ENCODE measurements at places on chromosomes 4 and X.

DNA sequence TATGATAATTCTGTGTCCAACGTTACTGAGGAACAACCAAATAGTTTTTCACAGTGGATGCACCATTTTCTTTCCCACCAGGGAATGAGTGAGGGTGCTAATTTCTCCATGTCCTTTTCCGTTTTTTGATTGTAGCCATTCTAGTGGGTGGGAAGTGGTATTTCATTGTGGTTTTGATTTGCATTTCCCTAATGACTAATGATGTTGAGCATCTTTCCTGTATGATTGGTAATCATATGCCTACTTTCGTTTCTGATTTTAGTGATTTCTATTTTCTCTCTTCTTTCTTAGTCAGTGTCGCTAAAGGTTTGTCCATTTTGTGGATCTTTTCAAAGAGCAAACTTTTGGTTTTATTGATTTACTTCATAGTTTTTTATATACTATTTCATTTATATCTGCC is 32.1 kb upstream of the TEX13D start:
- DNase-seq = no peak

- no peak for DNase-seq
Measured at GRCh38 chr4:54548831-54549460, 108.8 kb upstream of the KIT start.

- no peak for DNase-seq
Measured at GRCh38 chr4:67764183-67764582, 10.0 kb upstream of the GNRHR start.

DNA sequence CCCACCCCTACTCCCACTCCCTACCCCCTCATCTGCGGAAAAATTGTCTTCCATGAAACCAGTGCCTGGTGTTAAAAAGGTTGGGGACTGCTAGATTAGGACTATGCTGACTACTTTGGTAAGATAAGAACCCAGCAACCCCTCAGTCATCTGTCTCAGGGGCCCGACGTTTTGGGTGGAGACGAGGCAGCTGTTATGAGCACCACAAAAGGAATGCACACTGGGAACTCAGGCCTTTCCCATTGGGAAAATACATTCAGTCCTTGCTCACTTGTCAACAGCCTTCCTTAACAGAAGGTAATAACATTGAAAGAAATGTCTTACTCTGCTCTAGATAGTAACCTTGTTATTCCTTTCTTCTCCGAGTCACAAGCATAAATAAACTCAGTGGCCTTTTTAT is 310.8 kb downstream of the AFF2 start:
- DNase-seq = peak; percentile 22

- DNase-seq = no peak
Measured at GRCh38 chr4:2059046-2059725, at the start of gene NAT8L. Gene NAT8L (plus strand): TSS chr4:2059327. CDS start chr4:2059512, 185 bp downstream.

- DNase-seq = no peak
Measured at GRCh38 chr4:921830-922331, 10.2 kb downstream of the GAK start.

DNA sequence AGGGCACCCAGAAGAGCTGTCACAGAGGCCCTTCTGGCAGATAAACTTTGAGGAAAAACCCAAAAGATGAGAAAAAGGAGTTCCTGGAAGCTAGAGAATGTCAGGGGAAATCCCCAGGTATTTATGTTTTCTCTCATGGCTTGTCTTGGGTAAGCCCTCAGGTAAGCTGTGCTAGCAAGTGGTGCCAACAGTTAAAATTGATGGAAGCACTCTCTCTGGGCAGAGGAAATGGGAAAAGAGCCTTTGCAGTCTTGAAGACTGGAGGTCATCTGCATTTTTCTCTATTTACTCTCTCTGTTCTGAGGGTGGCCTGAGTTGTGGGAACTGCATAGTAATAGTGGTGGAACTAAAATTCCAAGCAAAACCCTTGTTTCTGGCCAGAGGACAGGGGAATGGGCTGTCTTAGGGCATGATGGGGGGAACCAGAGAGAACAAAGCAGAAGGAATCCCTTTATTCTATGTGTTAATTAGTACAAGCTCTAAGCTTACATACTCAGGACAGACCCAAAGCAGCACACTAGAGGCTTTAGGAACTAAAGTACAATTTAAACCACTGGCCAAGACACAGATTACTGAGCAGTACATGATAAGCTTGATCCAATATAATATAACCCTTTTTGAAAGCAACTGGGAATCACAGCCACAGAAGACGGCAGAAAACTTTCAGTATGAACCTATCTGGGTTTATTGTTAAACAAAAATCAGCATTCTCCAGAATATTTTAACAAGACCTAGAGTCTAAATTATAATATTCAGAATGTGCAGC is 53.3 kb upstream of the SLC10A4 start:
- DNase-seq = no peak

DNA sequence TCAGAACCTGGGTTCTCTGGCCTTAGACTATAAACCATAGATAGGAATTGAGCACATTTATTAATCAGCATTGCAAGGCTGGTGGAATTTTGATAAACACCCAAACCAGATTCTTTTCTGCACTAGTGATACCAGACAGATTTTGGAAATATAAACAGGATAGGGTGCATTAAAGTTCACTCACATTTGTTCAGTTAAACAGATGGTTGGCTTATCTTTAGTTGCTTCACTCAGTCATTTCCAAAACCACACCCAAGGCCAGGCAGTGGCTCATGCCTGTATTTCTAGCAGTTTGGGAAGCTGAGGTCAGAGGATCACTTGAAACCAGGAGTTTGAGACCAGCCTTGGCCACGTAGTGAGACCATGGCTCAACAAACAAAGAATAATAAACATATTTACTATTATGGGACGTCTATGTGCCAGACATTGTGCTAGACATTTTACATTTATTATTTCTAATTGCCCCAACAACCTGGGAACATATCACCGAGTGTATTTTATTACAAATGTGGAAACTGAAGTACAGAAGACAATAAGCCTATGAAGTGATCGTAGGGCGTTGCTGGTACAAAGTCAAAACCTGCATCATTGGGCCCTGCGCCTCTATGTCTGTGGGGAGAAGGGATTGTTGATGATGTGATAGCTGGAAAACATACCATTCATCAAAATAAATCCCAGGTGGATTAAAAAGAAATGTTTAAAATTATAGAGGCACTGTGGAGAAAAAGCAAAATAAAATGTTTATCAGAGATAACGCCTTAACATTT is 15.0 kb downstream of the ADD1 start:
- peak; percentile 57 for DNase-seq
